ENCODE measurements at places on chromosomes 11 and 22.
A peak's percentile ranks its signal among the peaks of the same experiment; 100 is the strongest.

- DNase-seq = no peak
Measured at GRCh38 chr11:27421819-27422494, 50.6 kb downstream of the LGR4 start.

- no peak for DNase-seq
Measured at GRCh38 chr11:34203377-34203871, 98.0 kb downstream of the NAT10 start.

DNA sequence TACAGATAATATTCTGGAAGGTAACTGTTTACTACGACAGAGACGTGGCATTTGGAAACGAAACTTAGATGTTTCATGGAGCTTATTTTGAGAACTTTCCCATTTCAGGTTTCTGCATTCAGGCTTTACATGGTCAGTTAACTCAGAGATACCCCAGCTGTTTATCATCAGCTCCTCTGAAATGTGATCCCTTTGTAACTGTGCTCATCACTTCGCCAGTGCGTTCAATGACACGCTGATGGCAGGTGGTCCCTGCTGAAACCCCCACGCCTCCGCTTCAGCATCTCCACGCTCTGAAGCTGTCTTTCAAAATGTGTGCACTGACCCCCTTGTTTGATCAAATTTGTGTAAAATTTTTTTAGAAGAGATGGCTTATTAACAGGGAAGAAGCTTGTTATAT lies 30.5 kb downstream of the ALG12 start:
- peak; percentile 59 for DNase-seq

GRCh38 chr11:119483881-119484371 lies 61.0 kb upstream of the THY1 start:
- DNase-seq = no peak

DNA sequence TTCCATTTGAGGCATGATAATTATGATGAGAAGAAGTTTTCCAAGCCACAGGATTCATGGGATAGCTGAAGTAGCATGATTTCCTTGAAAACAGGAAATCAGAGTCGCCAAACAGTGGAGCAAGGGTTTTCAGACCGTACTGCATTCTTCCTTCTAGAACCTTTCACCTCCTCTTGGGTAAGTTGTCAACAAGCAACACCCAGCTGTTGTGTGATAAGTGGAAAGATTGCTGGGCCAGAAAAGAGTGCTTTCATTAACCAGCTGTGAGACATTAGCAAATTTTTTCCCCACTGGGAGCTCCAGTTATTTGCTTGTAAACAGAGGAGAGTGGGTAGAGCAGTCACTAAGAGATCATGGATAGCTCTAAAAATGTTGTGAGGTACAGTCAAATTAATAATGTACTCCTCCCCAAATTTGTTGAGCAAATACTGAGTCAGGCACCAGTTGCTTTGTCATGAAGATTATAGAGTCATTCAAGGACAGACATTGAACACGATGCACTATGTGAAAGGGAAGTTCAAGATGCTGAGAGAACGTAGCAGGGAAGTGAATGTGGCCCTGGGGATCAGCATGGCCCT lies 11.7 kb upstream of the MPEG1 start:
- DNase-seq = no peak

DNA sequence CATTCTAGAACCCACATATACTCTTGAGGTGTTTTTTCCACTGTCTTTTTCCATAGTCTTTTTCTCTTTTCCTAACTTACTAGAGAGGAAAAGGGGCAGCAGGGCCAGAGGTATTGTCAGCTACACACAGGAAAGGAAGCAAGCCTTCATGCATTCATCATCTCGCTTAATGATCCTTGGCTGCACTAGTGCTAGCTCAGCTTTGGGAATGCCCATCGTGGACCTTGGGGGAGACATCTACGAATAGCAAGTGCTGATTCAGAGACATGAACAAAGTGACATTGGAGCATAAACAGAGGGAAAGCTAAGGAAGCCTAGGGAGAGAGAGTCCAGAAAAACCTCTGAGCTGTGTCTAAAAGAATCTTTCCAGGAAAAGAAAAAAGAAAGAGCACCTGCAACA lies 466.3 kb upstream of the ARHGAP42 start:
- no peak for DNase-seq

- DNase-seq = no peak
Measured at GRCh38 chr22:44678556-44679305, 23.3 kb upstream of the PRR5 start.
